ENCODE measurements at places on chromosomes 3 and 15.

- DNase-seq: no peak
These were observed 13.4 kb upstream of the FAM81A start for GRCh38 chr15:59424616-59425015.

DNA sequence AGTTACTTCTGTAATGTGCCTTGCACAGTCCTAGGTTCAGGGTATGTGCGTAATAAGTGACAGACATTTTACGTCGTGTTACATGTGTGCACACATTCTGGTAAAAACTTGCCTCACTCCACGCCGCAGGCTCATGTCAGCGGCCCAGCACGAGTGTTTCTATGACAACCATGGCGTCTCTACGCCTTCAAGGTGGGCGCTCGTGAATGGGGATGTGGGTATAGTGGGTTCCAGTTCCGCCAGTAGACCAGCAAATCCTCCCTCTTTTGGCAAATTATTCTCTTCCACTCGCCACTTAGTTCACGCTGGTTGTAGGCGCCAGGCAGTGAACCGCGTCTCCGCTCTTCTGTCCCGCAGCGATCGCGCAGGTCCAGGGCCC, 40.3 kb downstream of the CHST14 start:
- no peak for DNase-seq

DNA sequence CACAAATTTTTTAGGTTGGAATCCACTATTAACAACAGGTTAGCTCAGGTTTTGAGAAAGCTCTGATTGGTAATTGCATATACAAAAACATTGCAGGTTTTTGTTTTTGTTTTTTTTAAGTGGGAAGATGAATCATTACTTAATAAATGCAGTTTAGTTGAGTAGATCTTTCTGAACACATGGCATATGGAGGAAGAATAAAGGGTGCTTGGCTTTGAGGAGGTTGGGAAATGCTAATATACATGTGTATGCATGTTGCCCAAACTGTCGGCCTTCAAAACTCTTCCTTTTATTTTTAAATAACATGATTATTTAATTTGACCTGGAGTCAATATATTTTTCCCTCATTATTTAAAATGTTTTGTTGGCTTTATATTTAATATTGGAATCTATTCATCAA, 32.8 kb downstream of the ZBTB38 start:
- no peak for DNase-seq

GRCh38 chr15:95620934-95621579, 709.4 kb upstream of the NR2F2 start:
- DNase-seq: no peak

GRCh38 chr15:48581219-48581618, 64.3 kb downstream of the FBN1 start:
- DNase-seq: no peak

DNA sequence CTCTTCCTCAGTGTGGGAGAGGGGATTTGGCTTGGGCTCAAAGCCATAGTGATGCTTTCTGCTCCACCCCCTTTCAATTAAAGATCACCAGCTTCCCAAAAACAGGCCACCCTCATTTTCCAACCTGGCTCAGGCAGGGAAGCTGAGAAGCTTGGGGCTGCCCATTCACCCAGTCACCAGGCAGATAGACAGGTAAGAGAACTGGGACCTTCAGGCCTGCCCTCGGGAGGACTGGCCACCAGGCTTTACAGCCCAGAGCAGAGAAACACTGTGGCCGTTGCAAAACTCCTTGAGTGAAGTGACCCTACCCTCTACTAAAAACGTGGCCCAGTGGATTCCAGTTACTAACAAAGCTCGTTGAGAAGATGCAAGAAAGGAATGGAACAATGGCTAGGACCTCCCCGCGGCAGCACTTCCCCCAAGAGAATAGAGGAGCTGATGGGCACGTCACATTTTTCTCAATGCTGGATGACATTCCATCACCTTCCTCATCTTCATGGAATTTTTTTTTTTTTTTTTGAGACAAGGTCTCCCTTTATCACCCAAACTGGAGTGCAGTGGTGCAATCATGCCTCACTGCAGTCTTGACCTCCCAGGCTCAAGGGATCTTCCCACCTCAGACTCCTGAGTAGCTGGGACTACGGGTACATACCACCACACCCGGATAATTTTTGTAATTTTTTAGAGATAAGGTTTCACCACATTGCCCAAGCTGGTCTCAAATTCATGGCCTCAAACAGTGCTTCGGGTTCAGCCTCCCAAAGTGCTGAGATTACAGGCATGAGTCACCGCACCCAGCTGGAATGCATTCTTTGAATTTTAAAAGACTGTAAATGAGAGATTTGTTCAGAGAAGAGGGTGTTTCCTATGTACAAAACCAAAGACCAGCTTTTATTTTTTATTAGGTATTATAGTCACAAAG, 37.9 kb downstream of the LIPC start:
- no peak for DNase-seq

- no peak for DNase-seq
These were observed 1000.9 kb downstream of the AGBL1 start for GRCh38 chr15:87080547-87080946.

DNA sequence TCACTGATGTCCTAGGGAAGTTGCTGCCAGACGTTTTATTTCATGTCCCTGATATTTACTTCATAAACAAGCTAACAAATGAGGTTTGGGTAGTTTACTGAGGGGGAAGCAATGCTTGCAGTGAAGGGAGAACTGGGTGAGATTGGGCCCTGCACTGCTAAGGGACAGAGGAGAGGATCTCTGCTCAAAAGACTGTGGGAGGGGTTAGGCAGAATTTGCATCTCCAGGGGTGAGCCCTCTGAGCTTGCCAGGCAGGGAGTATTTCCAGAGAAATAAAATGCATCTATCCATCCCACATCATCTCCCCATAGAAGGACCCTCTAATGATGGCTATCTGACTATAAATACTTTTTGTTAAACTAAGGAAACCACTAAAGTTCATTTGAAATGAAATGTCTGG, 215.6 kb downstream of the CBLB start:
- DNase-seq: no peak

GRCh38 chr15:62593681-62594399, 428.8 kb upstream of the C2CD4B start:
- no peak for DNase-seq

GRCh38 chr15:53658255-53658654, 101.2 kb downstream of the WDR72 start:
- no peak for DNase-seq

DNA sequence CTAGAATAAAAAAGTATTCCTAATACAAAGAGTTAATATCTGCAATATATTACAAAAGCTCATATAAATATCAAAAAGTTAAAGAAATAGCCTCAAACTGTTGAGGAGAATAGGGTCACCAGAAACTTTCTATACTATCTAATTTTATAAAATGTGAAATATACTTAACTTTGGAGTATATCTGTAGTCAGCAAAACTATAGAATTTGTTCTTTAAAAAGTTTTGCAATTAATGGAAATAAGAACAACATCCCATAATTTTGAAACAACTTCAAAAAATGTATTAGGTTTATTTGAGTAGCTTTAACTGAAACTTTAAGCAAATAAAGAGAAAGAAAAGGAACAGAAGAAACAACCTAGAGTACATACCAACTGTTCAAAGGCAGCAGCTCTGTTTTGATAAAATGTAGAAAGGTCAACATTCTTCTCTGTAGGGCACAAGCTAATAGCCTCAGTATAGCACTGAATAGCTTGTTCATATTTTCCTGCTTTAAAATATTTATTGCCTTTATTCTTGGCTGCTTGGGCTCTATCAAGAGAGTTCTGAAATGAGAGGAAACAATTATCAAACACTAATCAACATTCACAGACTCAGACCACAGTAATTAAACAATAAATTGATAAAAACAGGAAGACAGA, 14.3 kb downstream of the TOMM70 start:
- no peak for DNase-seq

GRCh38 chr15:36667296-36667695, 87.9 kb downstream of the CDIN1 start:
- no peak for DNase-seq

GRCh38 chr3:2684046-2684445, 426.1 kb downstream of the IL5RA start:
- DNase-seq: no peak

- no peak for DNase-seq
These were observed 6.5 kb upstream of the CPEB1 start for GRCh38 chr15:82653483-82654168.

- no peak for DNase-seq
These were observed 10.2 kb downstream of the C3orf20 start for GRCh38 chr3:14685179-14685578.

DNA sequence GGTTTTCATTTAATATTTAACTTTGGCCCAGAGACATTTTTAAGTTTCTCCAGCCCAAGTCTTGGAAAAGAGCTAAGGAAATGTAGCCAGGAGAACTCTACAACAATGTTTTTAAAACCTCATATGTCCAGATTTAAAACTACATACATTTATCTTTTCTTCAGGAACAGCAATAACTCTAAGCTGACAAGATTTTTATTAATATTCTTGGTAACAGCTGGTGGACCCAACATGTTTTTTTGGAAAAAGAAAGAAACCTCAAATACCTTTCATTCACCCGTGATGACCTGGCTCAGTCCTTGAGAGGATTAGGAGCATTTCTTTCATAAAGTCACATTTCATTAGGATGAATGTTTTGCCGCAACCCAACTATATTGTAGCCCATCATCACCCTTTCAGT, 50.4 kb upstream of the CMSS1 start:
- DNase-seq: no peak

GRCh38 chr3:173440514-173440913, 43.0 kb downstream of the NLGN1 start:
- no peak for DNase-seq

- DNase-seq: no peak
These were observed 212.2 kb upstream of the TP63 start for GRCh38 chr3:189419038-189419437.

DNA sequence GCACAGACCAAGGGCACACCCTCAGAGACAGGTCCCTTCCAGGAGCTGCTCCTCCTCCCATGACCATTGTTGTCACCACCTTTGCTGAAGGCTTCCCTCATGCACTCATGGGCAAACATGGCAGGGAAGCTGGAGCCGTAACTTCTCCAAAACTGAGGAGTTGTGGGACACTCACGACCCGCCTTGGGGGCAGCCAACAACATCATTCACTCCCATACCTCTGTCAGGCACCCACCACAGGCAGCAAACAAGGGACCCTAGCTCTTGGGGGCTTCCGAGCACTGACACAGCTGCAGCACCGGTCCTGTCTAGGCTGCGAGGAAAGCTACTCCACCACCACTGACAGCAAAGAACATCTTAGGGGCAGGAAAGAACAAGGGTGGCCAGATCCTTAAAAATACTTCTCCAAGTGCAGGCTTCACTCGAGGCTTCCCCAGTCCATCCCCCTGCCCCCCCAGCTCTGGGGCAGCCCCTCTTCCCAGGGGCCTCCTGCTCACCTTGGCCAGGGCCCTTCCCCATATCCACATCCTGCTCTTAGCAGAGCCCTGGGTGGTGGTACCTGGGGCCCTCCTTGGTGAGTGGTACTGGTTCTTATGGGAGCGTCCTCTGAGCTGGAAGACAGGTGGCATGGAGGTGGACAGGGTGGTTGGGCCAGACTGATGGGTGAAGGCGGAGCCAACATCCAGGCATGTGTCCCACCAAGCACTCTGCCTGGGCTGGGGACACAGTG, 28.0 kb upstream of the DUSP7 start:
- no peak for DNase-seq

- DNase-seq: no peak
These were observed 1.1 kb downstream of the DCUN1D1 start for GRCh38 chr3:182979103-182979673.

DNA sequence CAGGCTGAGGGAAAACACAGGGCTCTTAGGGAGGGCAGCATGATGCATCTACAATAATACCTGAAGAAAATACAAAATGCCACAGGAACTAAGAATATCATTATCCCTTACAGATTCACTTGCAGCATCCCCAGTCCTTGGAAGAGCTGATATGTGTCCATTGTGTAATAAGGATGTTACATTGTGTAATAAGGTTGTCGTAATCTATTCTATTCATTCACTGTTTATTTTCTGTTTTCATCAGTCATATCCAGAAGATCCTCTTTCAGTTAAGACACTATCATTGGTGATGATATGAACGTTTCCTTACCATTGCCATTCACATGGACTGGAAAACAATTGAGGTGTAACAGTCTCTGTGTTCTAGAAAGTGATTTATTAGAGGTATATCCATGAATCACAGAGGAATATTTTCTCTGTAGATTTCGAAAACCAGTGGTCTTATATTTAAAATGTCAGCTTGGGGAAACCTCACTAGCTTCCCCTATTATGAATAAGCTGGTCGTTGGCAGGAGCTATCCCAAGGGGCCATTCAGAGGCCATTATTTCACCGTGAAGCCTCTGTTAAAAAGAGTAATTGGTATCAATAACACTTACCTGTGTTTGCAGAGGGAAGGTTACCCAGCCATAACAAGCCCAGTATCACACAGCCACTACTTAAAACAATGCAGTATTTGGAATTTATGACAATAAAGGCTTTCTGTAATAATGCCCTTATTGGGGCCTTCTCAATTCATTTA, 241.1 kb downstream of the ZNF385D start:
- no peak for DNase-seq

GRCh38 chr3:34213478-34213877, 415.0 kb downstream of the PDCD6IP start:
- no peak for DNase-seq

DNA sequence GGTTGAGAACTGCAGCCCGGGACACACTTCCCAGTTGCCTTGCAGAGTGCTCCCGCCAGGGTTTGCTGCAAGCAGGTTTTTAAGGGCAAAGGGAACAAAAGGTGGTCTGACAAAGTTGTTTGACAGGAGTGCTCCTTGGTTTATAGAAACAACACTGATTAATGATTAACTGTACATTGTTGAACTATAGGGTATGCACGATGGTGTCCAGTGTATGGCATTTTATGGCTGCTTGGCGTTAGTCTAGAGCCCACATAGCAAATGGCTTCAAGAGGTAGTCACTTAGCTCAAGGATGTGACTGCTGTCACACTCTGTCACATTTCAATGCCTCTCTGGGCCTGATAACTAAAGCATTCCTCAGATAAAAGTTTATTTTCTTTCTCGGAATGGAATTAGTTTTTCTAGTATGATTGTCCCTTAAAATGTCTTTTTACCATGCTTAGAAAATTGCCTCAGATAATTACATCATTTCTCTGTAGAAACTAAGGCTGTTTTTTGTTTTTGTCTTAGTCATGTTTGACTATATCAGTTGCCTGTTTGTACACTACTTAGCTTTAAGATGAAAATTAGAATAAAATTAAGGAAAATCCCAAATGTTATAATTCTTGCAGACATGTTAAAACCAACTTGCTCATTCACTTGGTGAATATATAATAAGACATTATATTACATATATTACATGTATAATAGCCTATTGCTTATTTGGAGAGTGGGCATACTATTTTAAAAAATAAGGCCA, 61.3 kb upstream of the GATM start:
- DNase-seq: no peak

DNA sequence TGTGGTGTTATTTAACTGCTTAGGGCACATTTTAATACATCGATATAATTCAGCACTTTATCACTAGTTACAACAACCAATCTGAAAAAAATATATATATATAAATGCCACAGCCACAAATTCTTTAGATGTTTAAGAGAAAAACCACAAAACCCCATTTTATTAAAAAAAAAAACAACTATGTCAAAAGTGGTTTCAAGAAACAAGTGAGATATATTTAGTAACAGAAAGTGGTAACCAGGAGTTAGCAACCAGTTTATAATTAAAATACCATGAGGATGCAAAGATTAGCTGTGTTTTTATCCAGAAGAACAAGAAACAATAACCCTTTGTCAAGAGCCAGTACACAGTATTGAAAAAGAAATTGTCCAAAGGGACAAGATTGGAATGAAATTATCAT, 14.8 kb upstream of the DIPK2A start:
- DNase-seq: no peak
